ENCODE measurements at places on chromosomes 11 and 22.

- DNase-seq = no peak
- H3K27ac ChIP-seq = no peak overlapping the region
- H3K4me1 ChIP-seq = peaks cover 14% of the 10 kb centered on the region
- H3K27me3 ChIP-seq = no peaks in the 10 kb centered on the region
Measured at GRCh38 chr11:16001899-16002426, 354.4 kb downstream of the SOX6 start.

- DNase-seq = no peak
- no peaks in the 10 kb centered on the region for H3K27me3 ChIP-seq
- no peaks in the 10 kb centered on the region for H3K4me1 ChIP-seq
- H3K4me3 ChIP-seq = no peak overlapping the region
- H3K27ac ChIP-seq = no peak overlapping the region
Measured at GRCh38 chr22:39643311-39644083, 72.9 kb downstream of the CACNA1I start.

- no peaks in the 10 kb centered on the region for H3K4me1 ChIP-seq
- H3K4me3 ChIP-seq = no peak overlapping the region
- H3K27ac ChIP-seq = no peak overlapping the region
- H3K36me3 ChIP-seq = no peaks in the 10 kb centered on the region
- DNase-seq = peak; percentile 85
Measured at GRCh38 chr22:20652582-20652981, 121.3 kb upstream of the SERPIND1 start.

DNA sequence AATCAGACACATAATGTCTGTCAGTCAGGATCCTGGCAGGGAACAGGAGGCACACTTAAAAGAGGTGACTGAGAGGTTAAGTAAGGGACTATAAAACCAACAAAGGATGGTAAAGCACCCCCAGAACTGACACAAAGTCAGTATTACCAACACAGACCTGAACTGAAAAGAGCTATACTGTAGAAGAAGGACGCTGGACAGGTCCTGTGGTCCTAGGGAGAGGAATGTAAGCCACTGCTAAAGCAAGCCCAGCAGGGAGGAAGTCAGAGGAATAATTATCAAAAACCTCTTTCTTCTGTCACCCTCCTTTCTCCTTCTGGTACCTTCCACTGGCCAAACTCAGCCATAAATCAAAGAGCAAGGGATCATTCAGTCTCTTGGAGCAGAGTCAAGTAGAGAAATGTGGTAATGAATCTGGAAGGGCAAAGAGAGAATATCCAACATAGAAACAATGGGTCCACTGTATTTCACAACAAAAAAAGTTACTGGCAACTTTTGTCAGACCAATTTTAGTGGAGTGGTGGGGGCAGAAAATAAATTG, 33.4 kb upstream of the ANGPTL5 start:
- H3K27ac ChIP-seq = no peak overlapping the region
- no peak overlapping the region for H3K4me3 ChIP-seq
- H3K27me3 ChIP-seq = no peaks in the 10 kb centered on the region
- H3K4me1 ChIP-seq = no peaks in the 10 kb centered on the region
- H3K36me3 ChIP-seq = no peaks in the 10 kb centered on the region

DNA sequence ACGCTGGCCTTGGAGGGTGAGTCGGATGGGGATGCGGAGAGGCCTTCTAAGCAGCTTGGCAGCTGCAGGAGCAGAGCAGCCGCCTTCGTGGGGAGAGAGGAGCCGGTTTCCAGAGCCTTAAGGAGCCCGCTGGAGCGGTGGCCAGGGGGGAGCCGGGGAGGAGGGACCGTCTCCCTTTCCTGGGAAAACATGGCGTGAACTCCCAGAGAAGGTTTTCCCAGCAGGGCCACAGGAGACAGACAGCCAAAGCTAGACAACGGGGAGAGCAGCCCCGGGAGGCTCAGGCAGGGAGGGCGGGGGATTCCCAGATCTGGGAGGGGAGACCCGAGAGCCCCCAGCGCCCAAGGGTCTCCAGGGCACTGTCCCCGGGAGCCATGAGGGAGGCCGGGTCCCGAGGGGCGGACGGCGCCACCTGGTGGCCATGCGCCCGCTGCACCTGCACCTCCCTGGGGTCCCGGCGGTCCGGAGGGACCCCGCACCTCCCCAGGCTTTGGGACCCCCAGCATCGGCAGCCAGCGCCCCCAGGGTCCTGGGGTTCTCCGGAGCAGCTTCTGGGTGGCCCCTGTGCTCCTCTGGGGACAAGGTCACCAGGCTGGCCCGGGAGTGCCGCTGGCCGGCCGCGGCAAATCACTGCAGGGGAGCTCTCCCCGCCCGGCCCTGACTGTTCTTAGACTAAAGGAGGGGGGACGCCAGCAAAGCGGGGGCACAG, 2.4 kb upstream of the SYT8 start:
- H3K4me1 ChIP-seq = peaks cover 58% of the 10 kb centered on the region
- no peak for DNase-seq
- H3K27ac ChIP-seq = peak overlapping the region; percentile 63
- no peak overlapping the region for H3K4me3 ChIP-seq

GRCh38 chr11:5288906-5289550, 12.7 kb downstream of the OR51B4 start:
- no peaks in the 10 kb centered on the region for H3K4me1 ChIP-seq
- H3K36me3 ChIP-seq = no peaks in the 10 kb centered on the region
- no peak for DNase-seq
- H3K27ac ChIP-seq = no peak overlapping the region
- H3K27me3 ChIP-seq = no peaks in the 10 kb centered on the region

GRCh38 chr11:114564831-114565230, 5.2 kb upstream of the NXPE1 start:
- H3K4me1 ChIP-seq = no peaks in the 10 kb centered on the region
- no peak for DNase-seq
- H3K4me3 ChIP-seq = no peak overlapping the region
- H3K36me3 ChIP-seq = no peaks in the 10 kb centered on the region
- no peak overlapping the region for H3K27ac ChIP-seq

DNA sequence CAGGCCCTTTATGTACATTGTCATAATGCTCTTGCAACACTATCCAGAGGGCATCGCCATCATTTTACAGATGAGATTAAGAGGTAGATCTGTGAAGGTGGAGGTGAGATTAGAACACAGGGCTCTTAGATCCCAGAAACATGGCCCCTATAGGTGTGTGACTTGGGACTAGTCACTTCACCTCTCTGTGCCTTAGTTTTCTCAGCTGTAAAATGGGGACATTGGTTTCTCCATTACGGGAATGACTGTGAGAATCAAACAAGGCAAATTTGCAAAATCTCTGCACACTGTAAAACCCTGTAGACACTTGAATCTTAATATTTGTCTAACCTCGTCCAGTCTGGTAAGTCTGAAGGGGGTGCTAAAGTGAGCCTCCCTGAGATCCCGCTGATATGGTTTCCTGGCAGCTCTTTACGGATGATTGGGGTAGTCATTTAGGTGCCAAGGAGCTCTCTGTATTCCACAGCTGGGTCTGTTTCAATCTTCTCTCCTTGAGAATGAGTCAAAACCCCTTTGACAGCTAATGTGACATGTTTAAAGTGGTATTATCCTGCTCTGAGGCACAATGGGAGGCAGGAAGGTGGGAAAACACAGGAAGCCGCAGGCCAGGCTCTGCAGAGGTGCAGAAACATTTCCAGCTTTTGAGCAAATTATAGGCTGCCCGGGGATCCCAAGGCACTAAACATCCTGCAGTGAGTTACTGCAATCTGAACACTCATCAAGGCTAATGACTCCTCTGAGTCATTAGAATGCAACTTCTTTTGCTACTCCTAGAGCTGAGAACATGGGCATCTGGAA, 140.8 kb downstream of the CCDC81 start:
- H3K27ac ChIP-seq = no peak overlapping the region
- H3K36me3 ChIP-seq = no peaks in the 10 kb centered on the region
- DNase-seq = no peak
- H3K4me3 ChIP-seq = no peak overlapping the region

DNA sequence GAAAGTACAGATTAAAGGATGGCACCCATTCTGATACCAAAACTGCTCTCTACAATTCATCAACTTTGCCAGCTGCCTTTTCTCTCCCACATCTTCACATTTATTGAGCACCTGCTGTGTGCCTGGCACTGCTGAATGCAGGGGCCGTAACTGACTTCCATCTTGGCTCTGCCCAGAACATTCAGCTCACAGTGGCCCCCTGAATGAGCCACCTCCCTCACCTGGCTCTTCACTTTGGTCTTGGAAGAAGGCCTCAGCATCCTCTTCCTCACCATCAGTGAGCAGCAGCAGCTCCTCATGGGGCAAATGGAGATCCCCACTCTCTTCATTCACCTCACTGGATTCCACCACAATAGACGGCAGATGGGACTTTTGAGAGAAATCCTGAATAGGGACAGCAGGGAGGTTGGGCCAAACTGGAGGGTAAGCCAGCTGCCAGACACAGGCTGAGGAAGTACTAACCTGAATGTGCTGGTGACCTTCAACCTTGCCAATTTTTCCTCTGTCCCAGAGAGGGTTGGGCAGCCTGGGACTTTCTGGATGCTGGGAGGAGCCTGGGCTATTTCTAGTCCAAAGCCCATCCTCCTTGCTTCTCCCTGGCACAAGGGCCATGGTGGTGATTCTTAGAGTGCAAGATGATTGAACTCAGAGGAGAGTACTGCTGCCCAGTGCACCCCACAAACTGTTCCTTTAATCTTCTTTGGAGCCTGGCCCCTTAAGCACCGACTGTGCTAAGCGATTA, 1.9 kb upstream of the UQCC3 start:
- H3K36me3 ChIP-seq = no peaks in the 10 kb centered on the region
- H3K27me3 ChIP-seq = no peaks in the 10 kb centered on the region
- no peak overlapping the region for H3K4me3 ChIP-seq
- DNase-seq = no peak
- peaks cover 64% of the 10 kb centered on the region for H3K4me1 ChIP-seq

DNA sequence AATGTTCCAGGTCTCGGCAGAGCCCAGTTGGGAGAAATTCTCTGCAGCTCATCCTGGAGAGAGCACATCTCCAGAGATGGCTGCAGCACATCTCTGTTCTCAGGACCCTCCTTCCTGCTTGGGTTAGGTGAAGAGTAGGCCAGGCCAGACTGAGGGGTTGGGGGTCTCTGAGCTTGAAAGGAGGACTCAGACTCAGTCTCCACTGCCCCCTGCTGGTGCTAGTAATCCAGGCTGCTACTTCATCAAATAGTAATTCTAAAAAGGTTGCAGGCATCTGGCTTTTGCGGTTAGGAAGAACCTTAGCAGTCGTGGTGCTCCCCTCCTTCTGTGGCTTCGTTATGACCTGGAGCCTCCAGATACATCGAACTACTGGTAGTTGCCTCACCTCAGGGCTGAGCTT, 9.7 kb downstream of the TUB start:
- H3K4me3 ChIP-seq = no peak overlapping the region
- no peak for DNase-seq
- H3K27me3 ChIP-seq = no peaks in the 10 kb centered on the region
- H3K27ac ChIP-seq = no peak overlapping the region
- peaks cover 55% of the 10 kb centered on the region for H3K4me1 ChIP-seq

- no peaks in the 10 kb centered on the region for H3K4me1 ChIP-seq
- no peak for DNase-seq
- H3K27me3 ChIP-seq = no peaks in the 10 kb centered on the region
- H3K36me3 ChIP-seq = no peaks in the 10 kb centered on the region
Measured at GRCh38 chr11:79110321-79110720, 330.5 kb downstream of the TENM4 start.

DNA sequence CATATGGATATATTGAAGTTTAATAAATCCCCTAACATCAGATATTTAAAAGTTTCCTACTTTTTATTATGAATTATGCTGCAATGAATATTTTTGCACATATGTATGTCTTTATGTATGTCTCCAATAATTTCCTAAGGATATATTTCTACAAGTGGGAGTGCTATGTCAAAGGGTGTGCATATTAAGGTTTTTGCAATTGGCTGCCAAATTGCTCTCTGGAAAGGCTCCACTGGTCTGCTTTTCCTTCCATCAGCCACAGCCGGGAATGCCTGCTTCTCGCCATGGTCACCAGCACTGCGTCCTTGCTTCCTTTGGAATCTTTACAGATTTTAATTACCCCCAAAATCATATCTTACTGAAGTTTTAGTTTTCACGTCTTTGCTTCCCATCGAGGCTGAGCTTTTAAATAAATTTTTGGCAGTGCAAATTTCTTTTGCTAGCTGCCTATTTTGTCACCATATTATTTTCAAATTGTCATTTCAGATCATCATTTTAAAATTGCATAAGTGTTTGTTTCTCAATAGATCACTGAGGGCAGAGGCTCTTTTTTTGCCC, 221.7 kb downstream of the SNX19 start:
- no peak overlapping the region for H3K27ac ChIP-seq
- H3K36me3 ChIP-seq = no peaks in the 10 kb centered on the region
- H3K4me3 ChIP-seq = no peak overlapping the region

- no peak overlapping the region for H3K27ac ChIP-seq
- no peaks in the 10 kb centered on the region for H3K4me1 ChIP-seq
- no peaks in the 10 kb centered on the region for H3K36me3 ChIP-seq
- DNase-seq = peak; percentile 77
- H3K27me3 ChIP-seq = no peaks in the 10 kb centered on the region
- no peak overlapping the region for H3K4me3 ChIP-seq
Measured at GRCh38 chr22:19819208-19819910, 35.3 kb downstream of the GNB1L start.

DNA sequence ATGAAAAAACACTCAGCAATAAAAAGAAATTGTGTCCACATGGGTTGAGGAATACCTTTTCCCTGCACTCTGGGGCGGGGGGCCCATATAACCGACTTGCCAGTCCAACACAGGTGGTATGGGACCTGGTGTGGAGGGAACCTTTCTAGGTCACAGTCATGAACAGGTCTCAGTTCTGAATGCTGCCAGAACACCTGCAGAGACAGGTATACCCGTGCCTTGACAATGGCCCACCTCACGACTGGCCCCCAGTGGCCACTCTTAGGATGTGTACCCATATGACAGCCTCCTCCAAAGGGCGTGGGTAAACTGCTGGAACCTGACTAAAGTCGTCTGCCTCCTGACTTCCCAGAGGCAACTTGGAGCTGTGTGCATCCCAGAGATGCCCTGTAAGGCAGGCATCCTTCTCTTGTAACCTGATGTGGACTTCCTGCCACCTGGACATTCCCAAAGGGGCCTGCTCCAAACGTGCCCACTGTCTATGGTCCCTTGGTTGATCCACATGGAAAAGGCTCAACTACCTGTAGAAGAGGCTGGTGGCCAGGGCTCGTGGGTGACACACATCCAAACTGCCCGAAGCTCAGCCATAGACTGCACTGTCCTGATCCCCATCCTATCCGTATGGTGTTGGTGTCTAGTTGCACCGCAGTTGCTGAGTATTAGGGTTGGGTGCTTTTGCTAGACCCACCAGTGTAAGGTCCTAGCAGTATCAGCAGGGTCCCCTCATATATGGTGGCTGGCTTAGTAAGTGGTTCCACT, 859.3 kb downstream of the BRD1 start:
- H3K4me1 ChIP-seq = no peaks in the 10 kb centered on the region
- no peak overlapping the region for H3K27ac ChIP-seq
- DNase-seq = peak; percentile 47
- H3K27me3 ChIP-seq = no peaks in the 10 kb centered on the region

DNA sequence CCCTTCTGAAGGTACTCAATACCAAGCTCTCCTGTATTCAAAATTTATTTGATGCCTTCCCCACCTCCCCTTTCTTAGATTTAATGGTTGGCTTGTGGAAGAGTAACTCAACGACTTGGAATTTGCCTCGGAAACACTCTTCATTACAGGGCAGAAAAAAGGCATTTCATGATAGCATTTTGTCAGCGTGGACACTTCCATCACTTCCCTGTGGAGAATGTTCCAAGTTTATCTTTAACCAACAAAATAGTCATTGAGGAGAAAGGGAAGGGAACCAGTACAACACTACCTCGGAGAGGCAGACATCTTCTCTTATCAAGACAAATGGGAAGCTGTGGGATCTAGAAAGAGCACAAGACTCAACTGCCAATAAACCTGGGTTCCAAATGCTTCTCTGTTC, 177.2 kb upstream of the MTMR2 start:
- no peak overlapping the region for H3K4me3 ChIP-seq
- no peaks in the 10 kb centered on the region for H3K36me3 ChIP-seq
- no peak for DNase-seq
- no peaks in the 10 kb centered on the region for H3K27me3 ChIP-seq

Measured in vagina (tissue), 2 donors.